Skeletal muscle cell (primary cell): ENCODE measurements at places on chromosomes 1 and 21.

GRCh38 chr21:38843806-38844503 is 38.2 kb downstream of the ETS2 start:
- no peak for DNase-seq

GRCh38 chr1:6637770-6638169 is 13.1 kb downstream of the THAP3 start:
- DNase-seq = no peak

- no peak for DNase-seq
Measured at GRCh38 chr1:234320549-234320948, 52.7 kb upstream of the COA6 start.

DNA sequence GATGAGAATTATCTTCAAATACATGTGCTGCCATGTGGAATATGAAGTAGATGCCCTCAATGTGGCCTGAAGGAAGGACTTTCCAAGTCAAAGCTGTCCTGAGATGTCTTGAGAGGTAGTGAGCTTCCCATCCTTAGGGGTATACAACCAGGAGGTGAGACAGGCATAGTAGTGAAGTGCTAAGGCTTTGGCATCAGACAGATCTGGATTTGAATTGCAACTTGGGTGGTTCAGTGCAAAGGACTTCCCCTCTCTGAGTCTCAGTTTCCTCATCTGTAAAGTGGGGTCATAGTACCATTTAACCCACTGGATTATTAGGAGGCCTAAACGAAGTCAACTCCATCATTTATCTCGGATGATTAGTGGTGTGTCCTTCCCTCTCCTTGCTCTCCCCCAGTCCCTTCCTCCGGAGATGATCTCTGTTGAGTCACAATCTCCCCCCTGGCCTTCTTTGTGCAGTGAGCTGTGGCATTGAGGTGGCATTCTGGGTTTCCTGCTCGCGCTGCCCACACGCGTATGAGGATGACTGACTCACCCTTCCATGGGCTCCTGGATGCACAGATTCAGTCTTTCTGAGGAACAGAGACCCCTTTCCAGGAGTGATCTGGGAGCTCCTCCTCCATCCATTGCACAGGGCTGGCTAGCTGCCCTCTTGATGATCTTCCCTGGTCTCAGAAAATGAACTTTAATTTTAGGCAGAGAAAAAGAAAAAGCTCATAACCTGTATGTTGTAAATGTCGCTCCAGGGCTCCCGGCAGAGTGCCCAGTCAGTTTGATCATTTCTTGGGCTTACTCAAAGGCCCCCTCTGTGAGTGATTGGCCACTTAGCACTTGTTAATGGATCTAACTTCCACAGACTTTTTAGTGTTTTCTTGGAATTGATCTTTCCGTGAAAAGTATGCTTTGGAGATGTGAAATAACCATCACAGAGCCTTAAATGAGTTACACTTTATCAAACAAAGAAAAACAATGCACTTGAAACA is 354.6 kb downstream of the PTPRU start:
- no peak for DNase-seq

GRCh38 chr1:198424441-198424840 is 116.0 kb downstream of the ATP6V1G3 start:
- DNase-seq = no peak

- no peak for DNase-seq
Measured at GRCh38 chr1:180522213-180522515, 19.8 kb upstream of the ACBD6 start.

GRCh38 chr1:170560681-170561285 is 28.8 kb downstream of the GORAB start:
- DNase-seq = no peak

DNA sequence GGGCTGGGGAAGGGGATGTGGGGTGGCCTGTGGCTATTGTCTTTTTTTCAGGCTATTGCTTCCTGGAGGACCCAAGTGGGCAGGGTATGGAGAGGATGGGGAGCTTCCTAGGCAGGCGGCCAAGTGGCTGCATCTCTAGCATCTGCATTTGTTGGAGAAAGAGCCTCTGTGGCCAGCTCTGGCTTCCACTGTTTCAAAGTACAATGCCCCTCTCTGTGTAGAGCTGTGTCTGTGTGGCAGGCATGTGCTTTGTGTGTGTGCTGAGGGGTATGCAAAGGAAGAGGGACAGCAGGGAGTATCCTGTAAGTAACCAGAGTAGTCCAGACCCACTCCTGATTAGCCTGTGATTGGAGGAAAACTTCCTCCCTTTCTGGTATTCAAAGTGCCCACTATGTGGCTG is 40.6 kb downstream of the KCNA2 start:
- no peak for DNase-seq

GRCh38 chr1:181676269-181676668 is 193.0 kb downstream of the CACNA1E start:
- no peak for DNase-seq

DNA sequence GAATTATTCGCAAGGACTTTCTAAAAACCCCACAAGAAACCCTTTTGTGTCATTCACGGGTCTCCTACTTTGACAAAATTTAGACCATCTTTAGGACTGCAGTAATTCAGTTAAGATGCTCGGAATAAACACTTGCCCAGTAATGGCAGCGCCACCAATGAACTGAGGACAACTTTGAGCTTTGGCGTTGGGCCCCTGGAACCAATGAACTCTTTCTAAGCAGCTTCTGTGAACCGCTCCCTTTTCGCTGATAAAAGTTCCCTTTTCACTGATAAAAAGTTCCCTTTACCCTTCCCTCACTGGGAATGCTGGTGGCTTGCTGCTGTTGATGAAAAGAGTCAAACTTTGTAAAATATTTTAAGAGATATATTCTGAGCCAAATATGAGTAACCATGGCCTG is 1.5 kb upstream of the MRPL55 start:
- DNase-seq = no peak

- no peak for DNase-seq
Measured at GRCh38 chr1:157487504-157487903, 64.8 kb downstream of the FCRL5 start.

- DNase-seq = no peak
Measured at GRCh38 chr1:74343216-74343615, 108.0 kb downstream of the TNNI3K start.

DNA sequence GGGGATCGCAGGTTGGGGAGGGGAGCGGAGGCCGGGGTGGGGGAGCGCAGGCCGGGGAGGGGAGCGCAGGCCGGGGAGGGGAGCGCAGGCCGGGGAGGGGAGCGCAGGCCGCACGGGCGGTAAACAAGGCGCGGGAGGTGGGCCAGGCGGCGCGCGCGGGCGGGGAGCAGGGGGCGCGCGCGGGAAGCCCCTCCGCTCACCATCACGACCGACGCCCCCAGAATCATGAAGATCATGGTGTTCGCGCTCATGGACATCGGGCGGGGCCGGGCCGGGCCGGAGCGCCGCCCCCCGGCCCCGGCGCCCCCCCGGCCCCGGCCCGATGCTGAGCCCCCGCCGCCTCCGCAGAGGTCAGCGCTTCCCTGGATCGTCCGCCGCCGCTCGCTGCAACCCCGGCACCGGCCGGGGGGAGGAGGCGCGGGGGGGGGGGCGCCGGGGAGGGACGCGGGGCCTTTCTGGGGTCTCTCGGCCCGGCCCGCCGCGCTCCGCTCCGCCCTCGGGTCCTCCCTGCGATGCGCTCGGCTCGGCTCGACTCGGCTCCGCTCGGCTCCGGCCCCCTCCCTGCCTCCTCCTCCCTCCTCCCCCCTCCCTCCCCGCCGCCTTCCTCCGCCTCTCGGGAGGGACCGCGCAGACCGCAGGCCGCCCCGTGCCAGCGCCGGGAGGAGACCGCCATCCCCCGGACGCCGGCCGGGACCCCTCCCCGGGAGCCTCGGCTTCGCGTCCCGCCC is at the start of gene TMEM240:
TMEM240 (minus strand) TSS at position 535 of the 728 bp plus-strand sequence; CDS start at position 257, 278 bp downstream.
- peak; percentile 39 for DNase-seq

GRCh38 chr1:193120604-193121166 is 1.1 kb upstream of the CDC73 start:
- DNase-seq = no peak

DNA sequence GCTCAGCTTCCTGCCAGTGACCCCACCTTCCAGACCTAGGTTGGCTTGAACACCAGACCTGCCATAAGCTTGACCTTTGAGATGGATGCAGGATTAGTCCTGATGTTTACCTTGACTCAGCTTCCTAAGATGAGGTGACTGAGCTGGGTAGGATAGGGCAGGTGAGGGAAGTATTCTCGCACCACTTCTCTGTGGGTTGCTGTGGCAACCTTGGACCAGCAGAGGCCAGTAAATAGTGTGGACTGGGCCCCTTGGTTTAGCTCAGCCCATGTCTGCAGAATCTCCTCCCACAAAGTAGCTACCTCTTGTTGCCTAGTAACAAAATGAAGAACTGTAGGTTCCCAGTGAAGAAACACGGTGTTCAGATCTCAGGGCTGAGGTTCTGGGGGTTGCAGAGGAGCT is 8.4 kb downstream of the RPS6KA1 start:
- DNase-seq = no peak

DNA sequence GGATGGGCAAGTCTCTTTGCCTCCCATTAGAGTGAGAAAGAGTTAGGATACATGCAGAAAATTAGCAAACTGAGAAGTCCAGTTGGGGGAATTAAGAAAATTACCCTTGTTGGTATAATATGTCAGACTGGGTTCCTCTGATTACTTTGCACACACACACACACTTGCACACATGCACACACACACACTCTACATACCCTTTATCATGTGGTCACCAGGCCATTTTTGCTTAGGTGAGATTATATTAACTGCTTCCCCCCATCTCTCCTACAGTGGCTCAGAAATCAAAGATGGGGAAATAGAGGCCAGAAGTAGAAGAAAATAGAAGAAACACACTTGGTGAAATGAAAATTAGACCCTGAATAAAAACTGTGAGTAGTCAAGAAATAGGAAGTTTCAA is 917 bp upstream of the LIX1L start:
- no peak for DNase-seq

GRCh38 chr1:242083742-242084141 is 84.8 kb upstream of the MAP1LC3C start:
- no peak for DNase-seq

- no peak for DNase-seq
Measured at GRCh38 chr1:228490120-228491078, 3.2 kb downstream of the RNF187 start.

DNA sequence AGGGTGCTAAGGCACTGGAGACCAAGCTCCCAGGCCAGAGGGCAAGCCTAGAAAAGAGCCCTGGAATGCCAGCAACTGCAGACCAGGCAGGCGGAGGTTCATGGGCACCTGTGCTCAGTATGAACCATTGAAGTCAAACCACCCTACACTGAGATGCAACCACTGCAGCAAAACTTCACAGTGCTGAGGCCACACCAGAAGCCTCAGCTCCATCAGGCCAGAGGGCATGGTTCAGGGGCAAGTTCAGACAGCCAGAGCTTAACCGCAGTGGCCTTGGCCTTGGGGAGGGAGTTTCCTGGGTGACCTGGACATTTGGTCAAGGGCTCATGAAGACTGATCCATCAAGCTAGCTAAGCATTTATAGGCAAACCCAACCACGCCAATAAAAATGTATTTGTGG is 7.1 kb downstream of the RCC2 start:
- no peak for DNase-seq

DNA sequence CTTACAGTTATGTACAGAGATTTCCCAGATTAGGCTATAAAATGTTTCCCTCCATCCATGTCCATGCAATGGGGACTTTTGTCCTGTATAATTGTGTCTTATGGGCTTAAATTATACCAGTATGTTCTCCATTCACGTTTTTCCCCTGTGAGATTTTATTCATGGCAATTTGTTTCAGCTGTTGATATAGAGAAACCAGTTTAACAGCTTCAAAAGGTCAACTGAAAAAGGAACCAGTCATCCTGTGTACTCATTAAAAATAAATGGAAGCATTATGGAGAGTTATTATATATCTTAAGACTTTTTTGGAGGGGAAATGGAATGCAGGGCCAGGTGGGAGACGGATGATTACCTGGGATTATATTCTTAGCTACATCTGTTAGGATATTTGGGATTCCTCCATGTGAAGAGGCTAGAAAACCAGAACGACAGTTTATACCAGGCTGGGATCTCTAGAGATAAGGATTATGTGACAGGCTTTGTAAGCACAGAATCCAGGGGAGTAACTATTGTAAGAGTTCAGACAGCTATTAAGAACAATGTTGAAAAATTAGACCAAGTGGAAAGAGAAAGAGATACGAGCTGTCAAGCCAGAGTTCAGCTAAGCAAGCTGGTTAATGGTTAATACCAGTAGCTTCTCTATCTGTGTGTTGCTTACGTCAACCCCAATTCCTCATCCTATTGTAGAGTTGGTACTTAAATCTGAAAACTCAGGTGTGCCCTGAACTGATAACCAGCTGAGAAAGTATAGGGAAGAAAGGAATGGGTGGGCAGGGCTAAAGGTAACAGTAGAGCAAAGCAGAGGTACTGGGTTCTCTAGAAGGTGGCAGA is 12.4 kb upstream of the ZNF697 start:
- DNase-seq = no peak
